H1 (cell line): ENCODE measurements at places on chromosomes 12 and 14.

DNA sequence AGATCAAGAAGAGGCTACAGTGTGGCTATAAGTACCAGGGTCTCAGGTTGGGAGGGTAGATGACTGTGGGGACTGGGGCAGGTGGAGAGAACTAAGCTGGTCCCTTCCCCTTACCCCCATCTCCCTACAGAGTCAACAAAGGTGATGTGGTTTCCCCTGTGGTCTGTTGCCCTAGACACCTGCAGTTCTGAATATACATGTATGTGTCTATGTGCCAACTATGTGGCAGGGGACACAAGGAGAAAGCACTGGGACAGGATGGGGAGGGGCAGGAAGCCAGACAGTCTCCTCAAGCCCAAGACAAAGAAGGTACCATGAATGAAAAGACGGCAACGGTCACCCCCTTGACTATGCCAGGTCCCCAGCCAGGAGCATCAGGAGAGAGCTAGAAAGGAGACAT, 4.5 kb upstream of the HDAC7 start:
- no peak for DNase-seq

GRCh38 chr14:70871863-70872677, 35.2 kb upstream of the PCNX1 start:
- no peak for DNase-seq

DNA sequence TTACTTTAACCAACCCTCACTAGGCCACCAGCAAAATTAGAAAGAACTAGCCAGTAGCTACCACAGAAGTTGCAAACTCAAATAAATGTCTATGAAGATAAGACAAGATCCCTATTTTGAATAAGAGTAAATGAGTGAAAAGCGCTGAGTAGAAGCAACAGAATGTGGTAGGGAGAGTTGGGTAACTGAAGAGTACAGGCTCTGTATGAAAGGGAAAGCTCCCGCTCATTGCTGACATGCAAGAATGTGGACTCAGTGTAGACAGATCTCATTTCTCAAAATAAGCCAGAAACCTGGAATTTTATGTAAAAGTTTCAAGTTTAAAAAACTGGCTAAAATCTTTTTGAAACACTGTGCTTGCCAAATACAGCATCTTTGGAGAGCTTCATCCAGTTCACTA, 63.9 kb downstream of the NAV3 start:
- no peak for DNase-seq

DNA sequence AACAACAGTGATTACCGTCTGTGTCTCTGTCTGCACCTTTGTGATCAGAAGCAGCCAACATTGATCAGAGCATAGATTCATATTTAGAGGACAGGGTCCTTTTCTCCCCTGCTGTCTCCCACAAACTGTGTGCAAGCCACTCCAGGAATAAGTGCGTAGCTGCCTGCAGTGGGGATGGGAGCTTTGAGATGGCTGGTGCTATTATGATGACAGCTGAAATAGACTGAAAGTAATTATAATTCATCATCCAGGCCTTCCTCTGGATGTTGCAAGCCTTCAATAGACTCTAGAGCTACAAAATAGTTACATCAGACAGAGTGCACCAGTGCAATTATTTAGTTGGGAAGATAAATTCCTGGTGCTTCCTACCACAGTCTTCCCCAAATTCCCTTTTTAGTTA, 68.1 kb downstream of the BORCS5 start:
- DNase-seq: no peak
